Activated CD4-positive, alpha-beta memory T cell treated with anti-CD3 and anti-CD28 coated beads, Interleukin-2, amount 10 ng/mL, durations not matched to agents 7 days and 5 days (primary cell): ENCODE measurements at places on chromosomes 1 and 21. TPM values are rescaled to one million over a fixed set of nuclear protein-coding genes. Genes with fewer than 3 reads are reported as not detected.

DNA sequence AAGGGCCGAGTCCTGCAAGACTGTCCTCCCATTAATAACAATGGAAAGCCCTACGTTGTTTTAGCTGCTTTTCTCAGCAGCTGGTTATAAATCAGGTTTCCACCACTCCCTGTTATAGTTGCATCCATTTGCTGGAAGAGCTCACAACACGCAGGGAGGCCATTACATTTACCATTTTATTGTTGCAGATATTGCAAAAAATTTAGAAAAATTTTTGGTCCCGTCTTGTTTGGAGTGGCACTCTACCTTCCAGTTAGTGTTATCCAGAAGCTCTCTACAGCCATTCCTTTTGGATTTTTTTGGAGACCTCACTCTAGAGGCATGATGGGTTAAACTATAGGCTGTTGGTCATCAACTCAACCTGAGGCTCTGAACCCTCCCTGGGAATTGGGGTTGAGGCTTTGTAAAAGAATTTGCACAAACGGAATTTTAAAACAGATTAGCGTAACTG lies 1532.1 kb upstream of the TPTE start:
- no peak for DNase-seq
- no peaks in the 10 kb centered on the region for H3K27me3 ChIP-seq
- no peak overlapping the region for H3K27ac ChIP-seq
- H3K4me1 ChIP-seq = no peaks in the 10 kb centered on the region
- no peak overlapping the region for H3K4me3 ChIP-seq

GRCh38 chr1:28512058-28512611 lies 6.3 kb downstream of the RCC1 start:
- H3K4me1 ChIP-seq = peaks cover 63% of the 10 kb centered on the region
- peak overlapping the region; percentile 67 for H3K4me3 ChIP-seq
- H3K27me3 ChIP-seq = no peaks in the 10 kb centered on the region
- H3K27ac ChIP-seq = peak overlapping the region; percentile 80
- peaks cover 73% of the 10 kb centered on the region for H3K36me3 ChIP-seq

EVA1C gene
- 5.0 TPM for total RNA-seq

FCN3 gene
- not detected for total RNA-seq
